Activated CD4-positive, alpha-beta T cell treated with anti-CD3 and anti-CD28 coated beads, Interleukin-2, amount 50 U/mL, for 4 hours (primary cell): ENCODE measurements at places on chromosomes 2 and 18.

GRCh38 chr2:132677661-132678060 lies 7.7 kb upstream of the LYPD1 start:
- no peak for DNase-seq

GRCh38 chr2:142299021-142299420 lies 168.2 kb upstream of the LRP1B start:
- DNase-seq = no peak

DNA sequence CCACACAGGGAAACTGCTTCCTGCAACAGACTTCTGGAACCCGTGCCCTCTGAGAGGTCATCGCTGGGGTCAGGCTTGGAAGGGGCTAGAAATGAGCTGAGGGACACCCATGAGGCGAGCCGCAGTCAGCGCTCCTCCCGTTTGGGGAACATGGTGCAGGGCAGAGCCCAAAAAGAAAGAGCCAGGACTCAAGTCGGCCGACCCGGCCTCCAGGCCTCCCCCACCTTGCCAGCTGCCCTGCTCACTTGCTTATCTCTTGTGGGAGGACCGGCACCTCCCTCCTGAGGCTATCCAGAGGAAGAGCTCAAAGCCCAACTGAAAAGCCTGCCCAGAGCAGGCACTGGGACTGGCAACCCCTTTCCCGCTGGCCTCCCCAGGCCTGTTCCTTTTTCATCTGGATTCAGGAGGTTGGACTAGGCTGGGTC lies 43.6 kb downstream of the SCTR start:
- no peak for DNase-seq

GRCh38 chr2:227607941-227608340 lies 6.7 kb downstream of the SCYGR3 start:
- DNase-seq = no peak

DNA sequence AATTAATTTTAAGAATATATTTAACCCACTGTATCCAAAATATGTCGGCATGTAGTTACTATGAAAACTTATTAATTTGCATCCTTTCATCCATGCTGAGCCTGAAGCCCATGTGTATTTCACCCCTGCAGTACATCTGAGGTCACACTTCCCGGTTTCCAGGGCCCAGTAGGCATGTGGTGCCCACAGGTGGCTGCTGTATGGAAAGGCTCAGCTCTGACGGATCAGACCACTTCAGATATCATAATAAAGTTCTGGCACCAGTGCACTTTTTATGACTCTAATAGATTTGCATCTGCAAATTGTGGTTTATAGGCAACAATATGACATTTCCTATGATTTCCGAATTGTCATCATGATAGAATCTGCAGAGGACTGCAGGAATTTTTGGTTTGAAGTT lies 22.5 kb downstream of the SH3RF3 start:
- no peak for DNase-seq

GRCh38 chr18:25190472-25190871 lies 161.5 kb downstream of the ZNF521 start:
- DNase-seq = no peak

DNA sequence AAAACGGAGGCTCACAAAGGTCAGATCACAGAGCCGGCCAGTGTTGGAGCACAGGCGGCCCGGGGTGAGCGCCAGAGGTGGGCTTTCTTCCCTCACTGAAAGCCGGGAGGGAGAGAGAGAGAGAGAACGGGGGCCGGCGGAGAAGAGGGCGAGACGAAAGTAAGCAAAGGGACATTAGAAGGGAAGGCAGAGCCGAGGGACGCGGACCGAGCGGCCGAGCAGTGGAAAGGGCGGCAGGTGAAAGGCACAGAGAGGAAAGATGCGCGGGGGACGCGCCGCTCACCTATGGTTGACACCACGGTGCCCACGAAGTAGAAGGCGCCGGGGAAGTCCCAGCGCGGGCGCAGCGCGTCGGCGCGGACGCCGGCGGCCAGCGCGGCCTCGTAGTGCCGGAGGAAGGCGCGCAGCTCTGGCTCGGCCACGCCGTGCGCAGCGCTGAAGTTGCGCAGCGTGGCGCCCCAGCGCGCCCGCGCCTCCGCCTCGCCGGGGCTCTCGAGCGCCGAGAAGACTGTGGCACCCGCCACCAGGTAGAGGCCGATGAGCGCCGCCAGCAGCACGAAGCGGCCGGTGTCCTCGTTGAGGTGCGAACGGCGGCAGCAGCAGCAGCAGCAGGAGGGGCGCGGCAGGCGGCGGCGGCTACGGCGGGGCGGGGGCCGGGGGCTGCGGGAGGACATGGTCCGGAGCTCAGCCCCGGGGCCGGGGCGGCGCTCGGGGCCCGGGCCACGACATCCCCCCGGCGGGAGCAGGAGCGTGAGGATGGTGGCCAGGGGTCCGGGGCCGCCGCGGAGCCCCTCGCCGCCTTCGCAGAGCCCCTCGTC lies 166.9 kb downstream of the MSH2 start:
- DNase-seq = no peak

- DNase-seq = no peak
Measured at GRCh38 chr2:101617796-101618195, 79.7 kb upstream of the MAP4K4 start.

- no peak for DNase-seq
Measured at GRCh38 chr18:44526705-44527415, 153.8 kb upstream of the SETBP1 start.

- DNase-seq = no peak
Measured at GRCh38 chr2:211035548-211036185, 479.3 kb downstream of the CPS1 start.

DNA sequence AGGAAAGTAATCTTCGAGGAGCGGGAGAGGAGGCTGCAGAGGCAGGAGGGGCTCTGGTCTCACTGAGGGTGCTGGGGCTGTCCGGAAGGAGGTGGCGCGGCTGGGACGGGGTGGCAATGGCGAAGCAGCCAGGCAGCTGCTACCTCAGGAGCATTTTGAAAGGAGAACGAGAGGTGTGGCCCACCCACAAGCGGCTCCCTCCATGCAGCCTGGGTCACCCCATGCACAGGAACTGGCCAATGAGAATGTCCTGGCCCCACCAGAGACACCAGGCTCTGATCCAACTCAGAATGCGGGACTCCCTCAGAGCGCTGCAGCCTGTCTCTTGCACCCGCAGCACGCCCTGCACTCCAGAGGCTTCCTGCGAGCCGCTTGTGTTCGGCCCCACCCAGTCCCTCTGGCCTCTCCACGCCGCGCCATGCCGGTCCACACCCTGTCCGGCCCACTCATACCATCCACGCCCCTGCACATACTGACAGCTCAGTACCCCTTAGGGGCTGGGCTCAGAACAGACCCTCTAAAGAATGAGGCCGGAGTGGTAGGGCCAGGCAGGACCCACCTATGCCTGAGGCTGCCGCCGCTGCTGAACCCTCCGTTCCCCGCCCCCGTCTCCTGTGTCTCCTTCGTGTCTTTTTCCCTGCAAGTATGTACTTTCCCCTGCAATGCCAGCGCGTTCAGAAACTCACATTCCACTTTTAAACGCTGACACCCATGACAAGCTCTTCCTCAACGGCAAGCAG lies 6.4 kb upstream of the BOK start:
- no peak for DNase-seq

- DNase-seq = no peak
Measured at GRCh38 chr2:123993728-123994323, 31.3 kb upstream of the CNTNAP5 start.

DNA sequence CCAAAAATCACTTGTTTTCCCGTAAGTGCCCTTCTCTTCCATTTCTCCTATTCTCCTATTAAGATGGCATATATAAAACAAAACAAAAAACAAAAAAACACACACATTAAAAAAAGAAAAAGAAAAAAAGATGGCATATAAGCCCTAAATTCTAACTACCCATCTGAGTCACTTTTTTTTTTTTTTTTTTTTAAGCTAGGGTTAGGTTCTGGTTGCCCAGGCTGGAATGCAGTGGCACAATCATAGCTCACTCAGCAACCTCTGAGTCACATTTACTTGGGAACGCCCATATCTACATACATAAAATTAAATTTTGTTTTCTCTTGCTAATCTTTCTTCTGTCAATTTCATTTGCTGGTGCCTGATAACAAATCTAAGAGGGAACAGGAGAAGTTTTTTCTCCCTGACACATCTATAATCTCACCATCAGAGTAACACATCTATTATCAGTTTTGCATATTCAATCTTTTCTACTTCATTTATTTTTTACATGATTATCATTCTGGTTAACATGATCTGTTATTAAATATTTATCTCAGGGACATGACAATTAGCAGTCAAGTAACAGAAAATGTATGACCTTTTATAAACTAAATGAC lies 52.1 kb downstream of the EEF1B2 start:
- DNase-seq = no peak

- DNase-seq = no peak
Measured at GRCh38 chr2:127091148-127091547, 15.8 kb downstream of the BIN1 start.

GRCh38 chr2:20390524-20391123 lies 40.0 kb upstream of the PUM2 start:
- DNase-seq = no peak

DNA sequence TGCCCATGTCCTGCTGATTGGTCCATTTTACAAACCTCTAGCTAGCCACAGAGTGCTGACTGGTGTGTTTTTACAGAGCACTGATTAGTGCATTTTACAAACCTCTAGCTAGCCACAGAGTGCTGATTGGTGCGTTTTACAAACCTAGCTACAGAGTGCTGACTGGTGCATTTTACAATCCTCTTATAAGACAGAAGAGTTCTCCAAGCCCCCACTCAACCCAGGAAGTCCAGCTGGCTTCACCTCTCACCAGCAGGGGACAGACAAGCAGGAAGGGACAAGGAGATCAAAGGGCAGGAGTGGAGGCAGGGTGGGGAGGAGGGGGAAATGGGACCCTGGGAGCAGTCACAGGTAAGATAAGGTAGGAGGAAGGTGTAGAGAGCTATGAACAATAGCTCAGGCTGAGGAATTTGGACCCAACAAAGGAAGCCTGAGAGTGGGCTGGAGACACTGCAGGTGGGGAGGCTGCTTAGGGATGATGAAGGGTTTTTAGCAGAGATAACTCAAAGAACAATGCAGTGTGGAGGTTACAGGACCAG lies 37.1 kb downstream of the SH2D6 start:
- DNase-seq = no peak

DNA sequence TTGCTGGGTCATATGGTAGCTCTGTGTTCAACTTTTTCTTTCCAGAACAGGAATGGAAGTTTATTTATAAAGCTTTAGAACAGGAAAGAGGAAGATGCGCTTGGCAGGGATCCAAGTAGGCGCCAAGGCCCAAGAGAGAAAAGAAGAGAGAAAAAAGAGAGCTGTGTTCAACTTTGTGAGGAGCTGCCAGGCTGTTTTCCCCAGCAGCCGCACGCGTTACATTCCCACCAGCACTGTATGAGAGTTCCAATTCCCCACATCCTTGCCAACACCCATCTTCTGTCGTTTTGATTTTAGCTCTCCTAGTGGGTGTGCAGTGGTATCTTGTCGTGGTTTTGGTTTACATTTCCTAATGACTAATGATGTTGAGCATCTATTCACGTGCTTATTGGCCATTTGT lies 51.4 kb downstream of the KCNF1 start:
- no peak for DNase-seq

GRCh38 chr2:169363560-169364150 lies 1.3 kb upstream of the LRP2 start:
- peak; percentile 23 for DNase-seq

GRCh38 chr18:56973487-56973886 lies 173.4 kb upstream of the BOD1L2 start:
- DNase-seq = no peak

- DNase-seq = no peak
Measured at GRCh38 chr2:64192664-64193105, 48.5 kb upstream of the PELI1 start.

- DNase-seq = no peak
Measured at GRCh38 chr2:150125708-150126107, 361.8 kb downstream of the RND3 start.

- DNase-seq = peak; percentile 66
Measured at GRCh38 chr2:234544659-234545611, 48.1 kb upstream of the ARL4C start.

DNA sequence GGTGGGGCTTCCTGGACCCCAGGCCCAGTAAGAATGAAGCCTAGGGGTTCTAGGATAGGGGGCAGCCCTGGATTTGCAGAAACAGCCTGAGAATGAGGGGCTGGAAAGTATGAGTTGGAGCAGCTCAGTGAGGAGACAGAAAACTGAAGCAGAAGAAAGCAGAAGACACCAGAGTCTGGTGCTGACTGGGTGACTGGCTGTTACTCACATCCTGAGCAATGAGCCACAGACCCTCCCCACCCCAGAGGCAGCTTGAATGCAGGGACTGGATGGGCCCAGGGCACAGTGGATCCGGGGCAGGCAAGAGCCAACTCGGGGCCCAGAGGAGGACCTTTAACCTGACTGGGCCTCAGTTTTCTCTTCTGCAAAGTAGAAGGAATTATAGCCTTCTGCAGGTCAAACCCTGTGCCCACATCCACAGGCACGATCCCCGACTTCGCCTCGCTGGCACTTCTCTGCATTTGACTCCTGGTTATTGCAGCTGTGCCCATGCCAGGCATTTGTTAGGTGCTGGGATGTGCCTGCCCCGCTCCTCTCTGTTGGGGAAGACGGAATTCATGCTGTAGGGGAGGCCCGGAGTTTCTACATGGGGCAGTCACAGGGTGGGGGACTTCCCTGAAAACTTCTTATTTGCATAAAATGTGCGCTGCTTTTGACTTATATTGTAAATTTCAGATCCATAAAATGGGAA lies 8.5 kb downstream of the STEAP3 start:
- DNase-seq = no peak

DNA sequence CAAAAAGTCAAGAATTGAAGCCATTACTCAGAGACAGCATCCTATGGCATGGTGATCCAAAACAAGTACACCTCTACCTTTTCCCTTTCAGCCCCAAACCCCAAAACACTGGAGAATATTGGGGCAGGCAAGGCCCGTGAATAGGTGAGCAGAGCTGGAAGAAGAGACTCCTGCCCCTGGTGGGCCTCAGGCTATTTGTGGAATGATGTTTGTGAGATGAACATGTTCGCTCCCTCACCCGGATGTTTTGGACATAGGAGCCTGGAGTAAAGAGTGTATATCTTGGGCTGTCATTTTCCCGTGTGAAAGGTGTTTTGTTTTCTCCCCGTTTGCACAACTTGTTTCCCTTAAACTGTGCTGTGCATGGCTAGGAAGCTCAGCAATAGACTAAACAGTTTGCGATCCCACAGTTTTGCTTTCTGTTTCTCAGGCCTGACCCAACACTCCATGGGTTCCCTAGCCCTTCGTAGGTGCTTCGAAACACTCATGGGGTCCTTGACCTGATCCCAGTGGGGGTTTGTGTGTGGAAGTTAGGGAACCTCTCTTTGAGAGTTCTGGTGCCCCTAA lies 136.5 kb upstream of the TNP1 start:
- no peak for DNase-seq

DNA sequence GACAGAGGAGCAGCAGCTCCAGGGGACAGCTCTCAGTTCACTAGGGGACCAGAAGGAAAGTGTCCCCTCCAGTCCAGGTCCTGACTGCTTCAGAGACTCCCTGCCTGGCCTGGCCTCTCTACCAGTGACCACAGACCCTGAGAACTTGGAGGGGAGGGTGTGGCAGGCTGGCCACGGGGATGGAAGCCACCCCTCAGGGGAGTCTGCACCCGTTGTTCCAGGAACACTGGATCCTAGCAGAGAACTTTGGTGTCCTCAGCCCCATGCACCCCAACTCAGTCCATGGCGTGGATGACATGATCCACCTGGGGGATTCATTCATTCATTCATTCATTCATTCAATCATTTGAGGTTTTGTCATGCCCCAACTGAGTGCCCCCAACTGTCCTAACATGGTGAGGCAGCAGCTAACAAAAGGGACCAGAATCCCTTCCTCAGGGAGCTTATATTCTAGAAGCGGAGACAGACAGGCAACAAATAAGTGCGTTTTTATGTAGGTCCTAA lies 31.9 kb downstream of the MYO7B start:
- no peak for DNase-seq
